Activated CD4-positive, alpha-beta T cell treated with anti-CD3 and anti-CD28 coated beads, Interleukin-2, amount 50 U/mL, for 1 hour (primary cell): ENCODE measurements at places on chromosomes 2 and 18.

GRCh38 chr2:43714164-43714563 lies 37.9 kb upstream of the C1GALT1C1L start:
- DNase-seq, result no peak

DNA sequence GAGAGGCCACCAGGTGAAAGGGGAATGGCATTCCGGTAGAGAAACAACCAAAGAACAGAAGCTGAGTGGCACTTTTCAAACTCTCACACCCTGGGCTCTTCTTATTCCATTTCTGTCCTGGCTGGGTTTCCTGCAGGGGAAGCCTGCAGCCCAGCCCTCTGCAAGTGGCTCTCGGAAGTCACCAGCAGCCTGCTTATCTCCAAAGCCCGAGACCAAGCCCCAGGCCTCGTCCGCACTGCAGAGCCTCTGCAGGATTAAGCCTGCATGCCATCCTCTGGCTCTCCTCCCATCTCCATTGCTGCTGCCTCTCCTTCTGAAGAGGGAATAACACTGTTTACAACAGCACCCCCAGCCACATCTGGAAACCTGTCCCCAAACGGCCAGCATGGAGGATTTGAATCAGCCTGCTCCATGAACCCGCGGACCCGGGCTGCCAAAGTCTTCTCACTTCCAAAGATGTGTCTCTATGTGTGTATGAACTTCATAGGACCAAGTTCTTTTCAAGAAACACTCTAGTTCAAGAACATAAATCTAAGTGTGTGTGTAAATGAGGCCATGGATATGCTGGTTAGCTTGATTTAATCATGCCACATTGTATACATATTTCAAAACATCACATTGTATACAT lies 54.2 kb downstream of the DIPK1C start:
- DNase-seq, result no peak

DNA sequence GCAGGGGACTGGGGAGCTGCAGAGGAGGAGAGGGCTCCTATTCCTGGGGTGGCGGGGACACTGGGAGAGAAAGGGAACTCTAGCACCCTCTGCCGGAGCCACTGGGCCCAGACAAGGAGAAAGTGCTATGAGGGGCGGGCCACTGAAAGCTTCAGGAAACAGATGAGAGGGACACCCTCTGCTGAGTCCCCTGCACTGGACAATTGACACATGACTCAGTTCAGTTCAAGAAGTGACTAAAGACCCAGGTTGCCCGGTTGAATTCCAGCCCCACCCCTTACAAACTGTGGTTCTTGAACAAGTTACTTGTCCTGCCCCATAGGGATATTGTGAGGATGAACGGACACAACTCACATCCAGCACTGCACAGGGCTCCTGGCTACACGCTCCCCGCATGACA lies 5.0 kb downstream of the RUFY4 start:
- no peak for DNase-seq

DNA sequence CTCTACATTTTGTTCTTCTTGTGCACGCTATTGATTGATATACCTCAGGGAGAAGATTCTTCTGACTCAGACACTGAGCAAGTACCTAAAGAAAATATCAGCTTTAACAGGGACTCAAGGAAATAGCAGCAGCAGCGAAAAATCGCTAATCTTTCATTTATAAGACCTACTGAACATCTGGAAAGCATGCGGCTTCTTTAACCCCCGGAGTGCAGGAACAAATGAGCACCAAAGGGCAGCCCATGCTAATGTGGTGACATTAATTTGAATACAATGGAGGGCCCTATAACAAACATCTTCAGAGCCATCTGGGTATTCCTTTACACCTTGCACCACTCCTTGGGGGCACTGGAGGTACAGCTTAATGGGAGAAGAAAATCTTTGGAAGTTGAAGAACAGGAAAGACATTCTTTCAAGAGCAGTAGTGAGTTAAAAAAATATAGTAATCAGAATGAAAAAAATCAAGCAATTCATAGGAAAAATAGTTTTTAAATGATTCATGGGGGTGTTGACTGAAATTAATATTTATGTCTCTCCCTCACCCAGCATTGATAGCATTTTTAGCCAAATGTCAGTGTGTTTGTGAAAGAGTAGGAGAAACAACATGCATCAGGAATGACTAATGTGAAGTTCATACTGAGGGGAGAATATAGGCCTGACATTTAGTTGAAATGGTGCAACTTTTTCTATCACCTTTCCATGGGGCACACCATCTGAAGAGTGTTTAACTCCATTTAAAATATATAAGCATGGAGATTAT lies 281.7 kb downstream of the HRH4 start:
- no peak for DNase-seq

DNA sequence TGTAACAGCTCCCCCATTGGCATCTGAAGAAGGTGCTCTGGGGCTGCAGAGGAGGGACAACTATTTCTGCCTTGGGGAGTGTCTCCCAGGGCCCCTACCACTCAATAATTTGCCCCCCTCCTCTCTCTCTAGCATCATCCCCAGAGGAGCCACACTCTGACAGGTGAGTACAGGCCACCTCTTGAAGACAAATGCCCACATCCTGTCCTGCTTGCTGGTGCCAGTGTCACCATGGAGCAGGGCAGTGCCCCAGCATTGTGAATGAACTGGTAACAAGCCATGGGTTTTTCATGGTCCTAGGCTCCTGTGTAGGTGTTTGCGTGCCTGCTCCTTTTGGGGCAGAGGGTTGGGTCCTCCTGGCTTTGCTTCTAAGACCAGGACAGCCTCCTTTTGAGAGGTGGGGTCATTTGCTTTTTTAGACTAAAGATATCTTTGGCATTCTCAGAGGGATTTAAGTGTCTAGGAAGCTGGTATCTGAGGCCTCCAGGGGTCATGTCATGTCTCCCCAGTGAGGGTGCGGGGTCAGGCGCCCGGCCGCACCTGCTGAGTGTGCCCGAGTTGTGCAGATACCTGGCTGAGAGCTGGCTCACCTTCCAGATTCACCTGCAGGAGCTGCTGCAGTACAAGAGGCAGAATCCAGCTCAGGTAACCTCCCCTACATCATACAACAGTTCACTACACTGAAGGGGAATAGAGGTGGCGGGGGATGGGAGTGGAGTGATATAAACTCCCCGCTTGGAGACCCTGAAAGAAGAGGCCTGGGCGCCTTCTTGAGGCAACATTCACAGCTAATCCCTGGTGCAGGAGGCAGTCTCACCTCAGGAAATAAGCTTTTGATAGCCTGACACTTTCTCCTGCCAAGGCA lies 1.8 kb downstream of the RETREG2 start:
- DNase-seq, result no peak
